ENCODE measurements at places on chromosomes 2 and 18.

DNA sequence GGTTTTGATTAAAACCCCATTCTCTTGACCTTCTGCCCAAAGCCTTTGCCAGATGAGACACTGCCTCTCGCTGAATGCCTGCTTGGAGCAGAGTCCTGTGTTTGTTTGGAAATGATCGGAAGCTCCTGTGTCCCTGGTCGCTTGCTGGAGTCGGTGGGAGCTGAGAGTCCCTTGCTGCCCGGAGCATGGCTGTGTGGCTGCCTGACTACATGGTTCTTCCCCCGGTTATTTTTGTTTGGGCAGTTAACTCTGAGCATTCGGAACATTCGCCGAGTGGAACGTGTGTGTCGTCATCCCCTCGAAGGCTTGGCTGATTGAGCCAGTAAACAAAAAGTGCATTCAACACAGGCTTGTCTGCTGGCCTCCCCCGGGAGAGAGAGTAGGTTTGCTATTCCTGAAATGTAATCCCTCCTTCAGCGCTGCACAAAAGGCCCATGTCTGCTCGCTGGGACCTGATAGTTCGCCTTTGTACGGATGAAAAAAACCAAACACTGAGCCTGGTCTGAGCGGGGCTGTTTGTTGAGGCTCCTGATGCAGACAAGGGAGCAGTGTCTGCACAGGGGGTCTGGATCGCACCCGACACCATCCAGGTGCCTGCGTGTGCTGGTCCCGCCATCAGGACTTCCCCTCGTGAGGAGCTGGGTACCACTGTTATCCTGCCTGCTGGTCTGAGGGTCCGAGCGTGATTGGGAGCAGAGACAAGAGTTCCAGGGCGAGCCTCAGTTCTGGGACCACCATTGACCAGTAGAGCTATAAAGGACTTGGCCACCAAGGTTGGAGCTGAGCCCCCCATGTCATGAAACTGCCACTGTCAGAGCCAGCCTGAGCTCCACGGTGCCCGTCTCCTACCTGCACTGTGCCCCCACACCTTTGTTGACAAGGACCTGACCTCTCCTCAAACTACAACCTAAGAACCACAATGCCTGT, 83.8 kb downstream of the AGAP1 start:
- no peak for DNase-seq

GRCh38 chr2:5955921-5956320, 263.7 kb downstream of the SOX11 start:
- no peak for DNase-seq

DNA sequence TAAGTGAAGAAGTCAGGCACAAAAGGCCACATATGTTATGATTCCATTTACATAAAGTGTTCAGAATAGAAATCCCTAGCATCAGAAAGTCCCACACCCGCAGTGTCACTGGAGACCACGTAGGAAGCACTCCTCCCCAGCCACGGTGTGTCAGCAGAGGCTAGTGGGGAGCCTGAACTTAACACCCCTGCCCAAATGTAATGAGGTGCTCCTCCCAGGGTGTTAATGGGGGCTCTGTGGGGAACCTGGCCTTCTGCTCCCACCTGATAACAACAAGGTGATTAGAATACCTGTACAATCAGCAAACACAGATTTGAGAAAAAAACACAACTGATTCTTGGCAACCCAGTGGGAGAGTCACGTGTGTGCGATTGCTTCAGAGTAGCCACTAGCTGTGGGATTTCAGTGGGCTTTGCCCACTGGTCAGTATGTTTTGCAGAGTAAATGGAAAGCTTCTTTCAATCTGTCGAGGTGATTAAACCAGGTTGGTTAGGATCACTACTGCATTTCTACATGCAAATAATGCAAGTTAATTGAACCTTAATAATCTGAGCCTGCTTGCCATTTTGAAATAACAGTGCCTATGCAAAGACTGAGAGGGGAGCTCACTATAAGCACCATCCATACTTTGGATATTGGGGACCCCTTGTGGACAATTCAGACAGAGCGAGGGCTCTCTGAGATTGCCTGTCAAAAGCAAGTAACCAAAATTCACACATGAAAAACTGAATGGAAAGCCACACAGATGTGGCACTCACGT, 20.6 kb upstream of the ATRAID start:
- peak; percentile 74 for DNase-seq

DNA sequence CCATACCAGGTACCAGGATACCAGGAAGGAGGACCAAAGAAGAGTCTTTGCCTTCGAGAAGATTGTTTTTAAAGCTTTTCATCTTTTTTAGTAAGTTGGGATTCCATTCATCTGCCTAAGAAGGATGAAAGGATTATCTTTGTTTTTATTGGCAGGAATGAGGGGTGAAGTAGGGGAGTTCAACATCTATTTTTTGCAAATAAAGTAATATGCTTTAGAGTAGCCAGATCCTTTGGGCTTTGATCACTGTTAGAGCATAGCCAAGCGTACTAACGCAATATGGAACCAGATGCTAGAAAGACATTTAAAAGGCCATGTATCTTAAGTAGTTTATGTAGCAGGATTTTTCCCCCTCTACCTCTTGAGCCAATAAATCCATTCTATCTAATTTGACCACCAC, 133.0 kb downstream of the PRPF40A start:
- DNase-seq, result no peak

DNA sequence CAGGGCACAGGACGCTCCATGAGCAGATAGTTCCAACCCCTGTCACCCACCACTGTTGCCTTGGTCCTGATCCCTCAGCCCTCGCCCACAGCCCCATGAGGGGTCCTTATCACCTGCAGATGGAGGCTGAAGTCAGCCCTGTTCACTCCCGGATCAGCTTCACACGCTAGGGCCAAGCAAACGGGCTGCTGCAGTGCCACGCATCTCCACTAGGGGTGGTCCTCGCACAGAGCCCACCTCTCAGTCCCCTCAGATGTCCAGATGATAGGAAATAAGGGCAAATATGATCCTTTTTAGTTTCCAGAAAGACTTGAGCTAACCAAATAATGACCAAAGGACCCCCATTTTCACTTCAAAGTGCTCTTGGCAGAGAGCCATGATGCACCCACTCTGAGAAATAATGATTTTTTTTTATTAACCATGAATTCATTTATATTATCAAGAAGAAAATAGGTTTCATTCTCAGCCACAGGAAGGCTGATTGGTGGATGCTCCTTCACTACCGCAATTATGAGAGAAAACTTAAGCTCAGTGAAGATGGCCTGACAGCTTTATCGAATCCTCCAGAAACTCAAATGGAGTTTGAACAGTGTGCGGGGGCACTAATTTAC, 71.9 kb upstream of the KLHL29 start:
- no peak for DNase-seq

DNA sequence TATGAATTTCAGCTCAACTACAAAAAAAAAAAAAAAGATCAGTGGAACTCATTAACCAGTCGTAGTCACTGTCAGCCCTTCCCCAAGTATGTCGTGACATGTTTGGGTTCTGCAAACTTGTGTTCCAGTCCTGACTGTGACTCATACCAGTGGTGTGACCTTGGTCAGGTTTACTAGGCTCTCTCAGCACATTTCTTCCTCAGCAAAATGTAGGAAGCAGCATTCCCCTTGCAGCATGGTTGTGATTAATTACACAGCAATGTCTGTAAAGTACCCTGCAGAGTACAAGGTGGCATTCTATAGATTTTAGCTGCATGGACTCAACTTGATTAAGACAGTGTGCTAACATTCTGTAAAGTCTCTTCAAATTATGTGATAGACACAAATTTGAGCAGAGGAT, 156.9 kb downstream of the LAMA1 start:
- no peak for DNase-seq

DNA sequence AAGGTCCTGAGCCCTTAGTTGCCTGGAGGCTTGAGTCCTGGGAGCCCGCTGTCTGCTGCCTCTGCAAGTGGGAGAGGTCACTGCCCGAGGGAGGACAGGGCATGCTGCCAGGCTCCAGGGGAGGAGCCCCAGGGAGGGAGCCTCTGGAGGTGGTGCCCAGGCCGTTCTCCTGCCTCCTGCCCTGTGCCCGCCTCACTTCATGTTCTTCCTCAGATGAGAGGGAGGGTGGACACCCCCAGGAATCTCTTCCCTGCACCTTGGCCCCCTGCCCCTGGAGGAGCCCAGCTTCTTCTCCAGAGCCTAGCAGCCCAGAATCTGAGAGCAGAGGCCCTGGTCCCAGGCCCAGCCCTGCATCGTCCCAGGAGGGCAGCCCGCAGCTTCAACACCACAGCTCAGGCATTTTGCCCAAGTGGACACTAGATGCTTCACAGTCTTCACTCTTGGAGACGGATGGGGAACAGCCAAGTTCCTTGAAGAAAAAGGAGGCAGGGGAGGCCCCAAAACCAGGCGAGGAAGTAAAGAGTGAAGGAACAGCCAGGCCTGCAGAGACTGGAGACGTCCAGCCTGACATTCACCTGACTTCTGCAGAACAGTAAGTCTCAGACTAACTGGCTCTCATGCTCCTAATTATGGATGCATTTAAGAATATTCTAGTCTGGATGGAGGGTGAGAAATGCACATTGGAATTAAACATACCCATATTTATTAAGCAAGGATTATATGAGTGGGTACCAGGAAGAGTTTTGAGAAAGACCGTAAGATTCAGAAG, 12.1 kb downstream of the PSD4 start:
- no peak for DNase-seq

DNA sequence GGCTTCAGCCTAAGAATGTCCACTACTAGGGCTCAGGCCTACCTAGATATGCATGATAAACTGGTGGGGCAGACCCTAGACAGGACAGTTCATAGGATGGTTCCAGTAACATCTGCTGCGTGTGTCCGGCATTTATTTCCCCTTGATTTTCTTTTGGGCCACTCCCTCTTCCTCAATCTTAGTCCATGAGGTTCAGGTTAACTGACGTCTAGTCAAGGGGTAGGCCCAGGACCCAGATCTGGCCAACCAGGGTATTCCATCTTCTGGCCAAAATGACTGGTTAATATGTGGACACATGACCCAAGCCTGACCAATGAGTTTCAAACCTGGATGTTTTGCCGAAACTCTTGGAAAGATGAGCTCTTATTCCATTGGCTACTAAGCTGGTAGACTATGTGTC, 15.2 kb downstream of the TMEM247 start:
- no peak for DNase-seq

DNA sequence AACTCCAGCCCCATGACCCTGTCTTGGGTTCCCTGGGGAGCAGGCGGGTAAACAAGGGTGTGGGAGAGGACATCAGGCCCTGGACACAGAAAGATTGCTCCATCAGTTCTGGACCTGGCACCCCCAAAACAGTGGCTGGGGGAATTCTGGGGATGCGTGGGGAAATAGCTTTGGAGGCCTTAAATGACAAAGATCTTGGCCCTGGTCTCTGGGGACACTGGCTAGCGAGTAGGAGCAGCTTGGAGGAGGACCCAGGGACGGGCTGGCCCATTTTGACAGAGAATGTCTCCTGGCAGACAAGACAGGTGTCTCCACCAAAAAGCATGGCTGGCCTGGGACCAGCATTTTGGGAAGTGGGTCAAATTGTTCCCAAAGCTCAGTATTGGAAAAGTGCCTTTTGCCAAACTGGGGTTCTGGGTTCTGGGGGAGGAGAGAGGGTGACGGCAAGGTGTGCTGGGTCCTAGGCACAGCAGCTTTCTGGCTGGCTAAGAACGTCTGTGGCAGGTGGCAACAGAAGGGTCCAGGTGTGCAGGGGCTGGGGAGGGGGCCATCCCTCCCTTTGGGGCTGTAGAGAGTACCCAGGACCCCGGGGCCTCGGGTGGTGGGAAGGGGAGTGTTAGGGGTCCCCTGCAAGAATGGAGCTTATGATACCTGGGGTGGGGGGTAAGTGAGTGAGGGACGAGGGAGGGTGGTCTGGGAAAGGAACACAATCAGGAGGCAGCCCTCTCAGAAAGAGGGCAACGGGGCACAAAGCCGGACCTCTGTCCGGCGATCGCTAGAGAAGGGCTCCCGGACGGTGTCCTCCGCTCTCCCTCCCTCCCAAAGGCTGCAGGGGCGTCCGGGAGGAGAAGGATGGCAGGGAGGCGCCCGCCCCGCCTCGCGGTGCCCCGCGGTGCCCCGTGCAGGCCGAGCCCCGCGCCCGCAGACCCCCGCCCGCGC, 556 bp downstream of the CYRIA start:
- DNase-seq, result no peak

GRCh38 chr2:200591308-200591707, 5.5 kb downstream of the AOX1 start:
- DNase-seq, result no peak

GRCh38 chr2:152221839-152222238, 46.3 kb upstream of the STAM2 start:
- DNase-seq, result no peak

DNA sequence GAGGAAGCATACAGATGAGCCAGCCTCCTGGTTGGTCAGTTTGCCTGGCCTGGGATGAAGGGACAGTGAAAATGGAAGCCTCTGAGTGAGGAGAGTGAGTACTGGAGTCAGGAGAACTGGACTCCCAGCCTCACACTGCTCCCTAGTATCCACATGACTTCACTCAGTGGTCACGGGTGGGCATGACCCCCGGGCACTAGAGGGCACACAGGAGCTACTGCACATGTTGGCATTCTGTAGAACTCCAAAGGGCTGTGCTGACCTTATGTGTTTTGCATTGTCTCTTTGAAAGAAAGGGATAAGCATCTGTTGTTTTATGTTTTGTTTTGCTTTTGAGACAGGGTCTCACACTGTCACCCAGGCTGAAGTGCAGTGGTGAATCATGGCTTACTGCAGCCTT, 23.7 kb downstream of the NCAPH start:
- DNase-seq, result no peak

DNA sequence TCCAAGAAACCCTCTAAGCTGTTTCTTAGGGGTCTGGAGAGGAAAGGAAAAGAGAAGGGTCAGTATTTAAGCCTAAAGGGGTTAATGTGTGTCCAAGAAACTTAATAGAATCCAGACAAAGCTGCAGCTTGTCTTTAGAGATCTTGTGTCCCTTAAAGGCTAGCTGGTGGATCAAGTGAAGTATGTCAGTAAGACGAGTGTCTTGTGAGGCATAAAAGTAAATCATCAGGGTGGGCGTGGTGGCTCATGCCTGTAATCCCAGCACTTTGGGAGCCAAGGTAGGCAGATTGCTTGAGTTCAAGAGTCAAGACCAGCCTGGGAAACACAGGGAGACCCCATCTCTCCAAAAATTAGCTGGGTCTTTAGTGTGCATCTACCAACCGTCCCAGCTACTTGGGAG, 47.8 kb downstream of the CERS6 start:
- DNase-seq, result no peak

Measured in NCI-H2227 treated with DMSO at 0.1 percent for 48 hours (cell line).